ENCODE measurements at places on chromosomes 12 and 14. TPM values are rescaled to one million over a fixed set of nuclear protein-coding genes. Genes with fewer than 3 reads are reported as not detected.
A peak's percentile ranks its signal among the peaks of the same experiment; 100 is the strongest.

GRCh38 chr14:99819514-99819913 is 26.3 kb downstream of the EML1 start:
- no peak overlapping the region for H3K27ac ChIP-seq
- H3K27me3 ChIP-seq = peaks cover 57% of the 10 kb centered on the region
- H3K4me1 ChIP-seq = peaks cover 12% of the 10 kb centered on the region
- no peak for DNase-seq

DNA sequence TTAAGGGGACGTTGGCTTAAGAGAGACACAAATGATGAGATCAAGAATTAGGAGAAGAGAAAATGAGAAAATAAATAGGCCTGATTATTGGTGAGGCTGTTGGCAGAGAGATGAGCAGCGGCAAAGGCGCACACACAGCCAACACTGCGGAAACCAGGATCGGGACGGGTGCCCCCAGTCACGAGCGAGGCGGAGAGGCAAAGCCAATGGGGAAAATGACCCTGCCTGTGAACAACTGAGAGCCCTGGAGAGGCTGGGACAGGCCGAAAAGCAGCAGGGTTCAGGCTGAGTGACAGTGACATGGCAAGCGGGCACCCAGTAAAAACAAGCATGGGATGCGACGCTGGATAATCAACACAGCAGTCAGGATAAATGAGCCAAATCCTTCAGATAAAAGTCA is 21.0 kb downstream of the SLC15A4 start:
- H3K36me3 ChIP-seq = peaks cover 44% of the 10 kb centered on the region
- H3K27ac ChIP-seq = no peak overlapping the region
- no peaks in the 10 kb centered on the region for H3K27me3 ChIP-seq
- no peak for DNase-seq
- H3K4me1 ChIP-seq = peaks cover 2% of the 10 kb centered on the region
- H3K4me3 ChIP-seq = no peak overlapping the region

GRCh38 chr12:64824130-64824499 is 332 bp upstream of the TBC1D30 start:
- no peaks in the 10 kb centered on the region for H3K36me3 ChIP-seq
- H3K4me1 ChIP-seq = peaks cover 10% of the 10 kb centered on the region

- H3K4me3 ChIP-seq = no peak overlapping the region
- no peaks in the 10 kb centered on the region for H3K4me1 ChIP-seq
- no peak for DNase-seq
- no peaks in the 10 kb centered on the region for H3K36me3 ChIP-seq
These were observed 118.9 kb upstream of the PTPRB start for GRCh38 chr12:70756118-70756517.

DNA sequence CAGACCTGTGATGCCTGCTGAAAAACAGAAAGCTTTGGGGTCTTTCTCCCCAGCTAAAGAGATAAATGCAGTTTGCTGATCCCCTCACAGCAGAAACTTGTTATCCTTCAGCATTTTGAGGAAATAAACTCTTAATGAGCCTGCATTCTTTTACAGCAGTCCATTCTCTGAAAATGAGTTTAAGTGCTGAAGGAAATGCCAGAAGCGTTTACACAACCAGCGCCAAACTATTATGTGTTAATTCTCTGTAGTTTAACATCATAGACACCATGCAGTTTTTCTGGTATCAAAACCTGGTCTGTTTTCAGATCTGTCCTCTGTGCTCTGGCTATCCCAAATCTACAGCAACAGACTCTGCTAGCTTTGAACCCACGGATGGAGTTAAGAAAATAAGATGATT is 291.3 kb downstream of the NPAS3 start:
- H3K4me3 ChIP-seq = no peak overlapping the region
- no peaks in the 10 kb centered on the region for H3K27me3 ChIP-seq
- no peaks in the 10 kb centered on the region for H3K36me3 ChIP-seq
- H3K27ac ChIP-seq = no peak overlapping the region

GRCh38 chr12:115492553-115492952 is 784.9 kb downstream of the MED13L start:
- H3K27ac ChIP-seq = no peak overlapping the region
- H3K27me3 ChIP-seq = no peaks in the 10 kb centered on the region
- no peaks in the 10 kb centered on the region for H3K36me3 ChIP-seq
- DNase-seq = no peak
- H3K4me3 ChIP-seq = no peak overlapping the region

DNA sequence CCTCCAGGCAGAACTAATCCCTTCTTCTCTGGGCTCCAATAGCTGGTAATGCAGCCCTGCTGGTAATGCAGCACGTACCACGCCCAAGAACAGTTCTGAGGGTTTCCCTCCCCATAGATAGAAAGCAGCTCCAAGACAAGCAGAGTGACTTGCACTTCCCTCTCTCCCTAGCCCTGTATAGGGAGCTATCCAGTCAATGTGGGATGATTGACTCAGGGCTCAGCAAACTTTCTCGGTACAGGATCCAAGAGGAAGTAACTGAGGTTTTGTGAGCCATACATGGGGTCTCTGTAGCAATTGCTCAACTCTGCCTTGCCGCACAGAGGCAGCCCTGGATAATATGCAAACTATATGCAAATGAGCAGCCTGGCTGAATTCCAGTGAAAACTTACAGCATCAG is 15.5 kb upstream of the FKBP4 start:
- peaks cover 10% of the 10 kb centered on the region for H3K4me1 ChIP-seq
- no peaks in the 10 kb centered on the region for H3K36me3 ChIP-seq
- no peak overlapping the region for H3K27ac ChIP-seq

DNA sequence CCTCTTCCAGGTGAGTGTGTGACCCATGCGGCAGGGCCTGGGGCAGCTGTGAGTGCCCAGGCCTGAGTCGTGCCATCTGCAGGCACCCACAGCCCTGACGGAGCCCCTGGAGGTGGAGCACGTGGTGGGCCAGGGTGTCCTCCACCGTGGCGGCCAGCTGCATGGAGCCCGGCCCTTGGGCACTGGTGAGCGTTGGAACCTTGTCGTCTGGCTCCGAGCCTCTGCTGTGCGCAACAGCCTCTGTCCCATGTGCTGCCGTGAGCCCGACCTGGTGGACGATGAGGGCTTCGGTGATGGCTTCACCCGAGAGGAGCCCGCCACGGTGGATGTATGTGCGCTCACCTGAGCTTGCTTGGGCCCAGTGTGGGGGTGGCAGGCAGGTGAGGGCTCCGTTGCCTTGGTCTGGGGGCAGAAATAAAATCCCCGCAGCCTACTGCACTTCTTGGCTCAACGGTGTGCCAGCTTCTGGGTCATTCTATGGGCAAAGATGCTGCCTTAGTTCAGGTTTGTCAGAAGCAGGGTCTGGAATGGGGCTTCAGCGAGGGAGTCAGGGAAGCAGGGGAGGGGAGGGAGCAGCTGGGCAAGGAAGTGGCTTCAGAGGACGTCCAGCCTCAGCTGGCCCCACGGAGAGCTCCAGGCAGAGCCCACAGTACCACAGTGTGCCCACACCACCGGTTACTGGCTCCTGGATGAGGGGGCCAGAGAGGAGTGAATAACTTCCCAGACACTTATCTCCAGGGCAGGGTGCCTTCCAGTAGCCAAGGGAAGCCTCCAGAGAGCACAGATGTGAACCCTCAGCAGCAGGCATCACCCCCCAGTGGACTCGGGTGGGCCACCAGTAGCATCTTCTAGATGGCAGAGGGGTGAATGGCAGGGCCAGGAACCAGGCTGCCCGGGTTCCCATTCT is 1.2 kb upstream of the ARL6IP4 start:
- peak; percentile 35 for DNase-seq
- H3K4me3 ChIP-seq = peak overlapping the region; percentile 93
- no peaks in the 10 kb centered on the region for H3K27me3 ChIP-seq
- peaks cover 5% of the 10 kb centered on the region for H3K36me3 ChIP-seq
- peak overlapping the region; percentile 88 for H3K27ac ChIP-seq

DNA sequence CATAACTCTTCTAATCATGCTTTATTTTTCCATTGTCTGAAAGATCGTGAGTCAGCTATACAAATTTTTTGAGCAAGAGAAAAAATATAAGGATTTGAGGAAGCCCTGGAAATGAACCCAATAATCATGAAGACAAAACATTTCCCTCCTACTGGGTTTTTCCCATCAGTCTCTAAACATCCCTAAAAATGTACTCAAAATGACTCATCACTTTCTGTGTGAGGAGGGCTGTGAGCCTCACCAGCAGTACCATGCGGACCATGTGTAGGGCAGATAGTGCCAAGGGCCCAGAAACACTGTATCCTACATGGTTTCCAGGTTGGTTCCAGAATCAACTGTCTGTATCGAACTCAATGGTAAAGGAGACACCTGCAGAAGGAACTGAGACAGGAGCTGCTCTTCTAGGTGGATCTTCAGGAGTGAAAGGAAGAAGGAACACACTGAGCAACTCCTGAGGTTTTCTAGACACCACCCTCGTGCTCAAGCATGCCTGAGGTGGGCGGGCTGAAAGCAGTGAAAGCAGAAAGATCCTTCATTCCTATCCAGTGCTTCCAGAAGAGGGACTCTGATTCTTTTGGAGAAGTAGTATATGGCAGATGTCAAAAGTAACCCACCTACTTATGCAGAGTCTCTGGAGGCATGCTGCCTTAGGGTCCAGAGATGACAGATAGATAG is 48.6 kb upstream of the RHOJ start:
- no peaks in the 10 kb centered on the region for H3K27me3 ChIP-seq
- H3K36me3 ChIP-seq = no peaks in the 10 kb centered on the region
- no peak overlapping the region for H3K4me3 ChIP-seq

DNA sequence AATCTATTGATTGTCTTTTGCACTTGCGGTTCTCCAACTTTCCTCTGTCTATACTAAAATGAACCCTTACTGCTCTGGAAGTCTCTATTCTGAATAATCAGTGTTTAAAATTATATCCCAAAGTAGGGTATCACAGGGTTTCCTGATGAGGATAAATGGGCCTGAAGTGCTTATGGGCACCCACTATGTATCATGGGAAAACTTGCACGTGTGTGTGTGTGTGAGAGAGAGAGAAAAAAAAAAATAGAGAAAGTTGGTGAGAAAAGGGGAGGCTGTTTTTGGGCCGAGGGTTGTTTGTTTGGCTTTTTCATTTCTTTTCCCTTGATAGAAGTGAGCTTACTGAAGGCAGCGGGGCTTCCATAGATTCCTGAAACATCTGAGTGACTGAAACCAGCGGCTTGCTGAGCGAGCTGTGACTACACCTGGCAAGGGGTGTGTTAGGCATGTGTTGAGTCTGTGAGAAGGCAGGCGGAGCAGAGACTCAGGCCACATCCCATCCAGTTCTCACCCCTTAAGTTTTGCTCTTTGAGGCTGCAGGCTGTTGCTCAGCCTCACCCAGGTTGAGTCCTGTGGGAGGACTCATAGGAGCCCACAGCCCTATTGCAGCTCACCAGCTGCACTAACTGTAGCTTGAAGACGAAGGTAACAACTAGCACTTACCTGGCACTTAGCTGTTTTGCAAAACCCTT is 17.2 kb downstream of the PPFIBP1 start:
- peaks cover 2% of the 10 kb centered on the region for H3K27me3 ChIP-seq
- H3K36me3 ChIP-seq = peaks cover 27% of the 10 kb centered on the region
- no peak for DNase-seq
- no peak overlapping the region for H3K27ac ChIP-seq

DNA sequence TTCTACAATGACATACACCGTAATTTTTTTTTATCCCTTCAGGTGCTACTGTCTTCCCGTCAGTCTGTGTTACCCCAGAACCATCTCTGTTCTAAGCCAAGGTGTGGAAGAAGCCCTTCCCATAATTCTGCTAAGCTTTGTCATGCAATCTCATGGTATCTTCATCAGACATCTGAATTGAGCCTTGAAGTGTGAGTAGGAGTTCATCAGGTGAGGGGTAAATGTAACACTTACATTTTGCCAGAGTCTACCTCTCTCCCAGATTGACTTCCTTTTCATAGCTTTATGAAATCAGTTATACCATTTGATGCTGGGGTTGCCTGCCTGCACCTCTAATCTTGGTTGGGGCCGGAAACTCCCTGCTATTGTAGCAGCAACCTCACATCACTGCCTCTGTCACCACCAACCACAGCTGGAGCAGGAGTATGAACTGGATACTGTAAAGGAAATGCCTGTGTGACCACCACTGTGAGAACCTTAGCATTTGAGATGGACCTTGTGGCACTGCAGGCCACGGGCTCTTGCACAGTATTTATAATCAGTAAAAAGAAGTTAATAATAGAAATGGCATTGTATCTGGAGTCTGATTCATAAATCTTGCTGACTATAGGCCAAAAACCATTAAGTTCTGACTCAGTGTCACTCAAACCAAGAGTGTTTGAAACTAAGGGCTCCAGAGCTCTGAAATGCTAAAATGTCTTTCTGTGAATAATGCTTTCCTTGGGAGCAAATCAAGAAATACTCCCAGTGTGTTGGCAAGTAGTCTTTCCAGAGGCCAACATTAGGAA is 58.7 kb upstream of the STK38L start:
- no peak overlapping the region for H3K27ac ChIP-seq
- H3K27me3 ChIP-seq = no peaks in the 10 kb centered on the region
- no peaks in the 10 kb centered on the region for H3K36me3 ChIP-seq
- H3K4me3 ChIP-seq = peak overlapping the region; percentile 6
- peak; percentile 43 for DNase-seq
- H3K4me1 ChIP-seq = peaks cover 10% of the 10 kb centered on the region

DNA sequence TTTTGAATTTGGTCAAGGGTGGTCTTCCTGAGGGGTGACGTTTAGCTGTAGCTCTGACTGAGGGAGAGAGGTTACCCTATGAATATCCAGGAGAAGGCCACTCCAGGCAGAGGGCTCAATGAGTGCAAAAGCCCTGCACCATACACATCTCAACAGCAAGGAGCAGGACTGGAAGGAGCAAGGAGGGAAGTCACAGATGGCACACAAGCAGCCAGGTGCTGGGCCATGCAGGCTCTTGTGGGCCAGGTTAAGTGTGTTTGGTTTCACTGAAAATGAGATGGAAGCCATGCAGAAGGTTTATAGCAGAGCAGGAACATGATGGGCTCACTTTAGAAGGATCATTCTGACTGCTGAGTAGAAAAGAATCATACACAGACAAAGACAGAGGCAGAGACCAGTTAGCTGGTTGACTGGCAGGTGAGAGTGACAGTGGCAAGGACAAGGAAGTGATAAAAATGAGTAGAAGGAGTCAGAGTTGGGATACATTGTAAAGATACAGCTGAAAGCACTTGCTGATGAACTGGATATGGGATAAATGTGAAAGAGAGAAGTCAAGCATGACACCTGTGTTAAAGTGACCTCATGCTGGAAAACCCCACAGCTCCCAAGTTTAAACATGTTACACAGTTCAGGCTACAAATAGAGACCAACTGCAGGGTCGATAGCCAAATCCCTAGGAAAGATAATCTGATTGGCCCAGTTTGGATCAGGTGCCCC is 81.2 kb downstream of the PRKD1 start:
- no peaks in the 10 kb centered on the region for H3K36me3 ChIP-seq
- no peak overlapping the region for H3K4me3 ChIP-seq
- no peak for DNase-seq
- no peaks in the 10 kb centered on the region for H3K4me1 ChIP-seq
- no peak overlapping the region for H3K27ac ChIP-seq

- no peak overlapping the region for H3K27ac ChIP-seq
- DNase-seq = no peak
- H3K4me1 ChIP-seq = no peaks in the 10 kb centered on the region
- H3K27me3 ChIP-seq = peaks cover 6% of the 10 kb centered on the region
These were observed 354.3 kb upstream of the SFSWAP start for GRCh38 chr12:131356485-131357184.

GRCh38 chr14:72723858-72724530 is 169.9 kb downstream of the DPF3 start:
- H3K36me3 ChIP-seq = peaks cover 10% of the 10 kb centered on the region
- H3K4me3 ChIP-seq = no peak overlapping the region

- DNase-seq = no peak
- no peak overlapping the region for H3K27ac ChIP-seq
- H3K4me3 ChIP-seq = no peak overlapping the region
- H3K4me1 ChIP-seq = peaks cover 21% of the 10 kb centered on the region
These were observed 1.9 kb upstream of the TBX3 start for GRCh38 chr12:114685869-114686268.

ZDHHC22 gene
- not detected for total RNA-seq

ANO4 gene
- not detected for total RNA-seq

C12orf60 gene
- 1.3 TPM for total RNA-seq

BATF gene
- total RNA-seq = 31.3 TPM

RPL10L gene
- total RNA-seq = not detected

PPM1H gene
- total RNA-seq = 0.06 TPM

TUNAR gene
- total RNA-seq = not detected

DPPA3 gene
- not detected for total RNA-seq

CMKLR1 gene
- total RNA-seq = 0.82 TPM

HCAR2 gene
- total RNA-seq = not detected
